Left kidney (tissue), 8 donors: ENCODE measurements at places on chromosomes 4 and X. TPM values are rescaled to one million over a fixed set of nuclear protein-coding genes. Genes with fewer than 3 reads are reported as not detected.

- DNase-seq: peak; percentile 77
These were observed 94.9 kb upstream of the TBC1D9 start for GRCh38 chr4:140851032-140851636.

DNA sequence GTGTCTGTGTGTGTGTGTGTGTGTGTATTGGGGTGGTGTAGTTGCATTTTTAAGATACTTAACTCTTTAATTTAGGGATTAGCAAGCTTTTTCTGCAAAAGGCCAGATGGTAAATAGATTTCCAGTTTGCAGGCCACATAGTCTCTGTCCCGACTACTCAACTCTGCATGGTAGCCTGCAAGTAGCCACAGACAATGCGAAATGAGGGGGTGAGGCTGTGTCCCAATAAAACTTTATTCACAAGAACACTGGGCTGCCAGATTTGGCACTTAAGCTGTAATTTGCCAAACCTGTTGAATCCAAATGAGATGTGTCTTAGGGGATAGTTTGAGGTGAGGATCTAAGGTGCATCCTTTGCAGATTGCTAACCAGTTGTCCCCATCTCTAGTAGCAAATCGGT, 6.8 kb downstream of the ATP2B3 start:
- DNase-seq: no peak

DNA sequence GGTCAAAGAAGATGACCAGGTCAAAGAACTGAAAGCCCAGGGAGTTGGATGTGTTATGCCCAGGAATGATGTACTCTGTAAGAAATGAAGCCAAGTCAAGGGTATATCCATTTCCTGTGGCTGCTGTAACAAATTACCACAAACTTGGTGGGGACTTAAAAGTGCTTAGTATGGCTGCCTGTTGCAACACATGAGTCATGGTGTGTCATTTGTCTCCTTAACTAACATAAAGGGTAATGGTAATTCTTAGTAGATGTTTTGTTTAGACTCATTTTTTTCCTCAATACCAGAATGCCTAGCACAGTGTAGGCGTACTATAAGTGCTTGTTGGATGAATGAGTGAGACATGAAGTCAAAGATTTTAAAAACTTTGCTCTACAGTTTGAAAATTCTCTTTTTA, 45.7 kb downstream of the SYTL5 start:
- no peak for DNase-seq

- DNase-seq: no peak
These were observed 107.1 kb downstream of the ANXA10 start for GRCh38 chr4:168199260-168199957.

DNA sequence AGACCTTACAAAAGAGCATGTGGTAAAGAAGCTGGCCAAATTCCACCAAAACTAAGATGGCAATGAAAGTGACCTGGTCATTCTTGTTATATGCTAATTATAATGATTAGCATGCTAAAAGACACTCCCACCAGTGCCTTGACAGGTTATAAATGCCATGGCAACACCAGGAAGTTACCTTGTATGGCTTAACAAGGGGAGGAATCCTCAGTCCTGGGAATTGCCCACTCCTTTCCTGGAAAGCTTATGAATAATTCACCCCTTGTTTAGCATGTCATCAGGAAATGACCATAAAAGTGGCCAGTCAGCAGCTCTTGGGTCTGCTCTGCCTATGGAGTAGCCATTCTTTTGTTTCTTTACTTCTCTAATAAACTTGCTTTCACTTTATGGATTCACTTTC, 87.9 kb downstream of the UPRT start:
- no peak for DNase-seq

DNA sequence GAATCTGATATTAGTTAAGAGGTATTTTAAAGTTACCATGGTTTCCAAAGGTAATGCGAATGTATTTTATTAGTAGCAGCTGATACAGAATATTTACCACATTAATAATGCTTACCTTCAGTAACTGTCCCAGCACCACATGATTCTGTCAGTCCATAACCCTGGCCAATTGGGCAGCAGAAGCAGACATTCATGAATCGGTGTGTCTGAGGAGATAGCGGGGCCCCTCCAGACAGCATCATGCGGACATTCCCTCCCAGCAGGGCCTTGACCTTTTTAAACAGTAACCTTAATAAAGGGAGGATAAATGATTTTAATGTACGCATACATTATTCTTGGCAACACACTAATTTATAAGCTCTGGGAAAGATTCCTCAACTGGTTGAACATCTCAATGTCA, 43.0 kb upstream of the KCNE5 start:
- no peak for DNase-seq

GRCh38 chr4:44760142-44760898, 34.0 kb upstream of the GNPDA2 start:
- DNase-seq: peak; percentile 31

GRCh38 chrX:140501940-140502468, 2.9 kb downstream of the SOX3 start:
- no peak for DNase-seq

GRCh38 chrX:97000682-97001368, 117.1 kb downstream of the RPA4 start:
- DNase-seq: no peak

DNA sequence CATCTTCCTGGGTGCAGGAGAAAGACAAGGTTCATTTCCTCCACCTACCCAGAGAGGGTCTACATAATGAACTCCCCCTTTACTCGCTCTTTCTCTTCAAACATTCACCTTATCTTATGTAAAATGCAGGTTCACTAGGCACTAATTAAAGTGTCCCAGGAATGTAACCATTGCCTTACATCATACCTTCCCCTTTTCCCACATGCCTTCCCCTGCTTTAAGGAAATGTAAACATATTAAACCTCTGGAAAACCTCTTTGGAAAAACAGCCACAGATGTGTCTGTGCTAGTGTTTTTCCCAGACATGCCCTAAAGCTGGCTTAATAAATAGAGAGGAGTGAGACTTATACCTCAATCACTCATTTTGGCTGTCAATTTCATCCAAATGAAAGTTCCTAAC, 15.8 kb downstream of the TBC1D9 start:
- DNase-seq: no peak

The CLNK gene
- 0.91 TPM for polyA plus RNA-seq
